ENCODE measurements at places on chromosomes 5 and 9.

DNA sequence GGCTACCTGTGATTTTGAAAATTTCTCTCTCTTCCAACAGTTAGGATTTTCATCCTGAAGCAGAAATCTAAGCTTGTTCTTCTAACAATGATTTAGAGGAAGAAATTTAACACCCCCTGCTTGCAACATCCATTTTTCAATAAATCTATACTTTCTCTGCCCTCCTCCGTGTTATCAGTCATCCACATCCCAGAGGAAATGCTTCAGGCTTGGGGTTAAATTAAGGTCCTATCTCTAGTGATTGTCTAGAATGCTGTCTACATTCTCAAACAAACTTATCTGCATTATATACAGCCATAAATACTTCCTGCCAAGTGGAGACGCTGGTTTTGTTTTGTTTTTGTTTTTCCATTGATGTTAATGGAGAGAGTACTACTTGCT lies 371.0 kb downstream of the CSNK1G3 start:
- ATAC-seq: peak; percentile 79

DNA sequence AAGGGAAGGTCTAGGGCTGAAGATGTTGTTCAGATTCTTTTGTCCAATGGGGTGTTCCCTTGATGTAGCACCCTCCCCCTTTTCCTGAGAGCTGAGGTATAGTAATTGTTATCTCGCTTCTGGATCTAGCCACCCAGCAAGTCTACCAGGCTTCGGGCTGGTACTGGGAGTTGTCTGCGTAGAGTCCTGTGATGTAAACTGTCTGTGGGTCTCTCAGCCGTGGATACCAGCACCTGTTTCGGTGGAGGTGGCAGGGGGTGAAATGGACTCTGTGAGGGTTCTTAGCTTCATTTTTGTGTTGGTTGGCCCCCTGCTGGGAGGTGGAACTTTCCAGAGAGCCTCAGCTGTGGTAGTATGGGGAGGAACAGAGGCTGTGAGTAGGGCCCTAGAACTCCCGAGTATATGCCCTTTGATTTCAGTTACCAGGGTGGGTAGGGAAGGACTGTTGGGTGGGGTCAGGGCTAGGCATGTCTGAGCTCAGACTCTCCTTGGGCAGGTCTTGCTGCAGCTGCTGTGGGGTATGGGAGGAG lies 25.2 kb upstream of the RIOK2 start:
- ATAC-seq: no peak

- no peak for ATAC-seq
These were observed 17.4 kb upstream of the PLEKHG4B start for GRCh38 chr5:74503-75109.

GRCh38 chr9:94802251-94802650 lies 75.8 kb downstream of the AOPEP start:
- no peak for ATAC-seq

GRCh38 chr5:148830211-148830610 lies 3.8 kb downstream of the ADRB2 start:
- no peak for ATAC-seq

DNA sequence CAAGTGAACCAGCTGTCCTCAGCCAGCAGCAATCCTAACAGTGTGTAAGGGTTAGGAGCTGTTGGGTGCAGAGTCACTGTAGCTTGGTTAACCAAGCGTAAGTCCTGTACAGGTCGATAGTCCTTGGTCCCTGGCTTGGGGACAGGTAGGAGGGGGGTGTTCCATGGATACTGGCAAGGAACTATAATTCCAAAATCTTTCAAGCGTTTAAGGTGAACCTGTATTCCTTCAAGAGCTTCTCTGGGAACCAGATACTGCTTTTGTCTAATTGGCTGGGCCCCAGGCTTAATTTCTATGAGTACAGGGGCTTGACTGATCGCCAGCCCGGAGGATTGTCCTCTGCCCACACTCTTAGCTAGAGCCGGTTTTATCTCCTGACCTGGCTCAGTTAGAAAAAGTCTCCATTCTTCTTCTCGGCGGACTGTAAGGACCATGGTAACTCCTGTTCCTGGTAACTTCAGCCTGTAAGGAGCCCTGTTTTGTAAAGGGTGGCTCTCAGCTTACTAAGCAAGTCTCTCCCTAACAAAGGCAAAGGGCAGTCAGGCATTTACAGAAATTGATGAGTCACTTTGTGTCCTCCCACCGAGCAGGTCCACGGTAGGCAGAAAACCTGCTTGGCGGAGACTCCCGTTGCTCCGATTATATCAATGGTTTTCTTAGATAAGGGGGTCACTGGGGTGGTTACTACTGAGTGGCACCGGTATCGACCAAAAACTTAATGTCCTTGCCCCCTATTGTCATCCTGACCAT lies 6.0 kb upstream of the ZNF354C start:
- ATAC-seq: no peak

- no peak for ATAC-seq
These were observed 35.2 kb downstream of the YIPF5 start for GRCh38 chr5:144135113-144135762.

- ATAC-seq: no peak
These were observed 54.9 kb downstream of the ASTN2 start for GRCh38 chr9:117359910-117360309.

DNA sequence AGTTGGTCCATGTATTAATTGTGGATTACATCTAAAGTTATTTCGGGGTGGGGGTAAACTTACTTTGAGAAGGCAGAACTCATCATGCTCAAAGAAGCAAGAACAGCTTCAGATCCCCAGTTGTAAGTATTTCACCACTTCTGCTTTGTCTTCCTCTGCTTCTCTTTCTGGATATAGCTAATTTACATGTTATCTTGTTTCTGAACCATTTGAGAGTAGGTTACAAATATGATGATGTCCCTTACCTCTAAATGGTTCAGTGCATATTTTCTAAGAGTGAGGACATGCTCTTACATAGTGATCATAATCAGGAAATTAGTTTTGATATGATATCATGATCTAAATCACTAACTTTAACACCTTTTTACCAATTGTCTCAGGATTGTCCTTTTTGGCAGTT lies 11.9 kb downstream of the TRIO start:
- no peak for ATAC-seq

DNA sequence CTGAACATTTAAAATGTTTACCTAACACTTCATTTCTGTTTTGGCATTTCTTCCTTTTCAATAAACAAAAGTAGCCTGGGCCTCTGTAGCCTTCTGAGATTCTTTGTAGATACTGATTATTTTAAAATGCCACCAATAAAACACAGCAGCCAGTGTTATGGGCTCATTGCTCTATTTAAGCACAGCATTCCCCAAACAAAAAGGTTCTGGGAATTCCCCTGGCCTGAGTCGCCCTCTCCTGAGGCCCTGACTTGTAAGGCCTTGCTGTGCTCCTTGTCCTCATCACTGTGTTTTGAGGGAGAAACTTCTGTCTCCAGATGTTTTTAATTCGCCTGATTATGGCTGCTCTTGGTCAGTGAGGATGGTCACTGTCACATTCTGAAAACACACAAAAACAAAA lies 33.0 kb upstream of the CTXN3 start:
- ATAC-seq: no peak

GRCh38 chr5:81006947-81007636 lies 46.9 kb downstream of the RASGRF2 start:
- ATAC-seq: no peak

DNA sequence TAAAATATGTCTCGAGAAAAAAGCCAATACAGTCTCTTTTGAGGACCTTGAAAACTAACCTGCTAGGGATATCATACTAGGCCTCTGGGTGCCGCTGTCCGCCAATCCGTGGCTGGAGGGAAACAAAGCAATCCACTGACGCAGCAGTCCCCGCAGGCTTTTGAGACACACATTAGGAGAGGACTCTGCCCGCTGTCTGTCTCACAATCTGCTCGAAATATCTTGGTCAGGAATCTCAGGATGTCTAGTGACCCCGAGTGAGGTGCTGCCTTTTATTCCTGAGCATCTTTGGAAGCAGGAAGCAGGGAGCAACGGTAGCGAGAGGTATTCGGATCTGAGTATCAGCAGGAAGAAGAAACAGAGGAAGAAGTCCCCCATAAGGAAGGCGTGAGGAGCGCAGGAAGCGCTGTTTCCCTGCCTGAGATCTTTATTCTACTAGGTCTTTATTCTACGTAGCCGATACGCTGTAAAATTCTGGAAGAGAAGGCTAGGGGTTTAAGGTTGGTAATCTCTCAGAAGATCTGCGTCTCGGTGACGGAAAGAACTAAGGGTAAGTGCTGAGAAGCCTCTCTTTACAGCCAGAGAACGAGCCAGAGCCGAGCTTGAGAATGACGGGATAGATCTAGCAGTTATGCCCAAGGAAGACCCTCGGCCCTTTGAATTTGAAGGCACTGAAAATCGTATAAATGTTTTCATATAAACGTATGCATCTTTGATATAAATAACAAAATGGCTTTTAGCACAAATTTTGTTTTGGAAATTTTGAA lies 4.0 kb upstream of the PCDHGA1 start:
- ATAC-seq: peak; percentile 96

DNA sequence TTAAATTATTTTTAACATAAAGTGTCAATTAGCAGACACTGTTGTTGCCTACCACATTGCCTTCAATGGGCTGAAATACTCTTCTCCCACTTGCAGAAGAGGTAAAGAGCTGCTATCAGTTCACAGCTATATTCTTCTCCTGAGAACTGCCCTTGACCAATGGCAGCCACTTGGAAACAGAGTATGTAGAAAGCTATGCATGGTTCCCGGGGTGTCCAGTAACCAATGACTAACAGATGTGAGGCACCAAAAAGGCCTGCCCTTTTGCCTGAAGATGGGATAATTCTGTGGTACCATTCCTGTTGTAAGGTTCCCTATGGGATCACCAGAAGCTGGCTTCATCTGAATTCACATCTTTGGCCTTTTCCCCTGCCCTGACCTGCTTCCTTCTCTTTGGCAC lies 181.4 kb upstream of the MAP3K1 start:
- no peak for ATAC-seq

DNA sequence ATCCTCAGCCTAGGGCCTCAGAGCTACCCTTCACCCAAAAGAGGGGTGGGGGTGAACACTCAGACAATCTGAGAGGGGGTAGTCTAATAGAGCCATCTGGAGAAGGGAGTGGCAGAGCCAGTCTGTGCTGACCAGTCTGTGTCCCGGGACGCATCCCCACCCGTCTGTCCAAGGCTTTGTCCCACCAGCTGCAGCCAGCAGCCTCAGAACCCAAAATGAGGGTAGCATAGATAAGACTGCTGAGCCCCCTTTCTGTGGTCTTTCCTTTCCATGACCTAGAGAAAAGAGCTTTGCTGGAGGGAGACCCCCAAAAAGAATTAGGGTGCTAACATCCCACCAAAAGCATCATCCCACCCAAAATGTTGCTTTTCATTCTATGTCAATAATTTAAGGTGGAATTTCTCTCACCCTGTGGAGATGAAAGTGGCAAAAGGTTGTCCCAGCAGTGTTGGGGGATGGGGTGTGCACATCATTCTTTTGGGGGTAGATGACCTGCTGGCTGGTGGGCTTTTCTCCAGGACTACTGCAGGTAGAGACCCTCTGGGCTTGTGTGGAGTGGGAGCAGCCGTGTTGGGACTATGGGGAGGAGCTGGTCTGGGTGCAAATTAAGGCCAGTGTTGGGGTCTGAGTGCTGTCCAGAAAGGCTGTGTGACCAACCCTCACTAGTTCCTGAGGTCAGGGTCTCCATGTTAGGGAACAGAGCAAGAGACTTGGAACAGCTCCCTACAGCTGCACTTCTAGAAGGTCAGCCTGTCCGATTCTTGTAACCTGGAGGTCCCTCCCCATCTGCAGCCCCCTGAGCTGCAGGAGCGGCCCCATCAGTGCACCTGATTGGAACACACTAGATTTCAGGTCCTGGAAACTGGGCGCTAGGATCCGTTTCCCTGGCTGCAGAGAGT lies 19.9 kb downstream of the URM1 start:
- no peak for ATAC-seq

GRCh38 chr5:81626524-81626923 lies 124.4 kb downstream of the SSBP2 start:
- ATAC-seq: peak; percentile 99

DNA sequence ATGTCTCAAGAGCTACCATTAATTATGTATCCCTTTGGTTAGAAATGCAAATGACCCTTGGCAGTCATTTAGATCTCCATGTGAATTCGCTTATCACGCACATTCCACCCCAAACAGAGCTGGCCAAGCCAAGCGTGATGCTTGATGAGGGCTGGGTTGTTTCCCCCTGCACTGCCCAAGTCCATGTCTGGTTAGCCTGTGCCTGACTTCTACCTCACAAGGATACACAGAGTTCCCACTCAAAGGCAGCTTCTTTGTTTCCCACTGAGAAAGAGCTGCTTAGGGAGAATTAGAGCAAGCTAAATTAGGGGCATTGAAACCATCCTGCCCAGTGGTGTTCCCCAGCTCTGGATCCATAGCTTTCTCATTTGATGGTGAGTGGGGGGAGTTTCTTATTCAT lies 87.2 kb downstream of the FSTL4 start:
- no peak for ATAC-seq

- ATAC-seq: no peak
These were observed 142.9 kb downstream of the PLK2 start for GRCh38 chr5:58317009-58317408.

DNA sequence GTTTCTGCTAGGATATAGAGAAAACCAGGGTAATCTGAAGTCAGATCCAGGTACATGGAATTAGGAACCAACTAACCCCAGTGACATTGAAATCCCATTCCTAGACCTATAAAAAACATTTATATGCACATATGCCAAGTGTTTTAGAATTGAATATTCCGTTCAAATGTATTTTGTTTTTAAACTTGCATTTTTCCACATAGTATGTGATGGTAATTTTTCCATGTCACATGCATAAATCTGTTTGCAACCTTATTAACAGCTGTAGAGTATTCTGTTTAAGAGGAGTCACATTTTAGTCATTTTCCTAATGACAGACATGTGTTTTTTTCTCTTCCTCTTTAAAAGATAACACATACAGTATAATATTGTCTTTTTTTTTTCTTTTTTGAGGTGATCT lies 50.2 kb downstream of the FOCAD start:
- ATAC-seq: no peak

- no peak for ATAC-seq
These were observed 647.8 kb downstream of the CDH9 start for GRCh38 chr5:26390608-26391007.

DNA sequence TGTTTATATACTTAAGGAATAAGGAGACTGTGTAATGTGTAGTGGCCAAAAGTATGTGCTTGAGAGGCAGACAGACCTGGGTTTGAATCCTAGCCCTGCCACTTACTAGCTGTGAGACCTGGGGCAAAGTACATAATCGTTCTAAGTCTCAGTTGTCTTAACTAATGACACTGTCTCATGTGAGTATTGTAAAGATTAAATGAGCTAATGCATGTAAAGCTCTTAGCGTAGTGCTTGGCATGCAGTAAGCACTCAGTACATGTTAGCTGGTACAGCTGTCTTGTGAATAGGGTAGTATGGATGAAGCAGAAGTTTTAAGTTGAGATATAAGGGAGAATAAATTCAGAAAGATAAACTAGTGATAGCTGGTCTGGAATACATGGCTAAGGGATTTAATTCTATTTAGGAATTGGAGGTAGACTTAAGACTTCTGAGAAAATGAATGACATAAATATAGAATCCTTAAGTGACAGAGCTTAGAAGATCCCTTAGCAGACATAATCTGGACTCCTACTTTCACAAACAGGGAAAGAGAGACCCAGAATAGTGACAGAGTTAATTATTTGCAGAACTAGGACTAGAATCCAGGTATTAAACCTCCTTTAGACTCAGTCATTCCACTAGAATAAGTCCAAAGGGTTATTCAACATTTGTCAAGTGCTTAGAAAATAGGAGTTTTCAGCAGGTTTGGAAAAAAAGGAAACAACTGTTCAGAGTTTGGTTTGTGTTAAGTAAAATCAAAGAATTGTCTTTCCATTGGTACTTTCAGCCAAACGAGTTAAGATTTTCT lies 13.1 kb downstream of the GPR21 start:
- ATAC-seq: no peak

- no peak for ATAC-seq
These were observed 19.5 kb upstream of the NADK2 start for GRCh38 chr5:36261186-36261585.

- no peak for ATAC-seq
These were observed 45.1 kb upstream of the FAM120A start for GRCh38 chr9:93406371-93406770.

All from SK-N-SH treated with all-trans-retinoic acid at 6 μM for 48 hours (cell line).